ENCODE measurements at places on chromosomes 1 and 21.

GRCh38 chr1:69814926-69815325 lies 247.2 kb downstream of the LRRC7 start:
- DNase-seq, result no peak

GRCh38 chr1:22457345-22457744 lies 5.7 kb downstream of the ZBTB40 start:
- DNase-seq, result no peak

- DNase-seq, result no peak
Measured at GRCh38 chr1:51600529-51600928, 16.4 kb upstream of the OSBPL9 start.

GRCh38 chr1:200373811-200374231 lies 36.0 kb downstream of the ZNF281 start:
- no peak for DNase-seq

DNA sequence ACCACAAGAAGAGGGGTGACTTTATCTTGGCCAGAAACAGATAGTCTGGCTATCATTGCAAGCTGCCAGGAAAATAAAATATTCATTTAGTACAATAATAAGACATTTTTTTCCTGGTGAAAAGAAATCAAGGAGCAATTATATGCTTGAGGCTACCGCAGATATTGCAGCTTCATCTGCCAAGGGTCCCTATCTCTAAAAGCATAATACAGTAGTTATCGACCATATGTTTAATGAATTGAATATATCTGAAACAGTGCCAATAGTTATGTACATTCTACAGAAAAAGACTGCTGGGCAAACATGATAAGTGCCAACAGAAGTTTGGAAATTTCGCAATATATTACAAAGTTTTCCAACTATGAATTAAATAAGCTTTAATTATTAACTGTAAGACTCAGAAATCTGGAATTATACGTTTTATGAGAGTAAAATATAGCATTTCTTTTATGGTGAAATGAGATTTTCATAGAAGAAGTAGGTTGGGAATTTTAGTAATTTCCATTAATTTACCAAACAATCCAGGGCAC lies 561.1 kb upstream of the ZP4 start:
- DNase-seq, result no peak

- no peak for DNase-seq
Measured at GRCh38 chr1:67604778-67605177, 80.2 kb upstream of the GADD45A start.

GRCh38 chr1:200128944-200129879 lies 101.7 kb downstream of the NR5A2 start:
- no peak for DNase-seq

DNA sequence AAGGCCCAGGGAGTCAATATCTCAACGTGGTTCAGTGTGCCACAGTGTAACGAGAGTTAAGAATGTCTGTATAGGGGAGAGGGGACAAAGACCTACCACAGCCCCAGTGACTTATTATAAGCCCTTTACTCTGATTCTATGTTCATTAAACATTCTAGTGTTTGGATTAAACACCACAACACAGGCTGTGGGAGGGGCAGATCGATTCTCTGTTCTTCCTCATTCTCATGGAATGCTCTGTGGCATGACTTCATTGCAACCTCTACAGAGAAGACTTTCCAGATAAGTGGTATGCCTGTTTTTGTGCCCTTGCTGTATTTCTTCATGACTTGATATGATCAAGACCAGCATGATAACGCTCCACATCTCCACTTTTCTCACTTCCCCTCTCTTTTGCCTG lies 39.0 kb upstream of the CD5L start:
- DNase-seq, result no peak

GRCh38 chr1:32904797-32905196 lies 3.6 kb upstream of the TMEM54 start:
- no peak for DNase-seq

DNA sequence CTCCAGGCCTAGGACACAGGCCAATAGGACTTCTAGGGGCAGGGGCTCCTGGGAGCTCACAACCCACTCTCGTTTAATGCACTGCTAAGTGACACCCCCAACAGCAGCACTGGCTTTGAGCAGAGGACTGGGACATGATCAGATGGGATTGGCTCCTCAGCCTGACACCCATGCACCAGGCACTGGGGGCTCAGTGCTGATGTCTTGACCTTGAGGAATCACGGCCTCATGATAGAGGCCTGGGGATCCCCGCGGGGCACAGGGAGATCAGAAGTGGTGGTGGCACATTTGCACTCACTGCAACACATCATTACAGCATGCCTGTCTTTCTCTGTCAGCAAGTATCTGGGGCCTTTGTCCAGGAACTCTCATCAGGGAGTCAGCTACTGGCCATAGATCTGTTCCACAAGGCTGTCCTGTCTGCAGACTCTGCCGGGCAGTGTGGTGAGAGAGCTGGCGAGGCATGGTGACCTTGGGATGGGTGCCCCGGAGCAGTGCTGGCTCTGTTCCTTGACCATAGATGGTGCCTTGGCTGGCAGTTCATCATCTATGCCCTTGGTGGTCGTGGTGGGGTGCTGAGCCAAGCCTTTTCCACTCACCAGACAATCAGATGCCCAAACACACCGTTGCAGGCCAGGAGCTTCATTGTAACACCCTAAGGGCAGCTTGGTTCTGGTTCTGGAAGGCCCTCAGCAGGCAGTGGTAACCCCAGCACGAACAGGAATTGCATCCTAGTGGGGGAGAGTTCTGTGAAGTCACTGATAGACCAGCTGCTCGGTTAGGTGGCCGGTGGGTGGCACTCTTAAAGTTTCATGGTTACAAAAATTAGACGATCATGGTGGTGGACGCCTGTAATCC lies 22.2 kb upstream of the PARP1 start:
- no peak for DNase-seq

GRCh38 chr1:233605205-233605604 lies 8.7 kb upstream of the KCNK1 start:
- DNase-seq, result no peak

GRCh38 chr1:94858276-94858675 lies 38.1 kb downstream of the SLC44A3 start:
- DNase-seq, result no peak

- no peak for DNase-seq
Measured at GRCh38 chr1:40628903-40629292, 36.6 kb downstream of the RIMS3 start.

GRCh38 chr1:232980355-232980978 lies 30.1 kb downstream of the NTPCR start:
- DNase-seq, result no peak

GRCh38 chr1:91499904-91500755 lies 521 bp upstream of the CDC7 start:
- no peak for DNase-seq

GRCh38 chr1:200968469-200969410 lies 54.8 kb downstream of the KIF21B start:
- no peak for DNase-seq

- DNase-seq, result no peak
Measured at GRCh38 chr1:101190441-101190840, 46.4 kb upstream of the S1PR1 start.

GRCh38 chr1:81922955-81923354 lies 122.2 kb downstream of the ADGRL2 start:
- DNase-seq, result no peak

GRCh38 chr1:37795340-37796125 lies 1.9 kb downstream of the MANEAL start:
- DNase-seq, result peak; percentile 65

GRCh38 chr1:196409586-196409985 lies 198.7 kb downstream of the KCNT2 start:
- DNase-seq, result no peak

- DNase-seq, result peak; percentile 79
Measured at GRCh38 chr1:72283307-72284083, 1.2 kb upstream of the NEGR1 start.

- DNase-seq, result no peak
Measured at GRCh38 chr1:210223226-210223904, 9.2 kb upstream of the SERTAD4 start.

DNA sequence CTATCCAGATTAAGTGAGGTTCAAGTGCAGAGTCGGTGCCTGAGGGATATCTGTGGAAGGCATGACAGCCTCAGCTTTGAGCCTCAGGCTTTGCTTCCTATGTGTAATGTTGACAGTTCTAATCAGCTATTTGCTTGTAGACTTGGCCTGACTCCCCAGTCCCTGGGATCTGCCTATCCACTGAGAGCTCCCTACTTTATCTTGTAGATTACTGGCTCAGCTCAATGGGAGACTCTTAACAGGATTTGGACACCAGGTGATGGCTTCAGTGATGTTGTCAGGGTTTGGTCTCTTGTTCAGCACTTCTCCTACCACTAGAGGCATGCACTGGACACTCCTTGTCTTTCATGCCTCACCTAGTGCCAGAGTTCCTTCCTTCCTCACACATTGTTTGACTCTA lies 126.6 kb upstream of the BEND5 start:
- DNase-seq, result no peak

GRCh38 chr1:114588196-114588689 lies 6.8 kb upstream of the BCAS2 start:
- no peak for DNase-seq

DNA sequence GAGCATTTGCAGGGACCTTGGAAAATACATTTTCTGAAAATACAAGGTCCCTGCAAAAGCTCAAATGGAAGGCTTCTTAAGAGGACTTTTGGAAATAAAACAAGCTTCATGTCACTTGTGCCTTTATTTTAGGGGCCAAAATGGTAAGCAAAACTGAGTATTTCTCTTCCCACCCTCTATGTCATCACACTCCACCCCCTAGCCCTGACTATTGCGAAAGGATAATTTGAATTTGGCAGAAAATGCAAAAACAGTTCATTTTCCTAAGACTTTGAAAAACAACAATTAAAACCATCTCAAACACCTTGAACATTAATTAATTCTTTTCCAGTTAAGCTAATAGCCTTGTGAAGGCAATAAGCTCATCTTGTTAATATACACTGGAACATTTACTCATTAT lies 201.7 kb downstream of the TM2D1 start:
- no peak for DNase-seq

GRCh38 chr1:91647061-91647460 lies 146.4 kb downstream of the CDC7 start:
- DNase-seq, result no peak

- DNase-seq, result no peak
Measured at GRCh38 chr21:38841472-38841871, 35.7 kb downstream of the ETS2 start.

DNA sequence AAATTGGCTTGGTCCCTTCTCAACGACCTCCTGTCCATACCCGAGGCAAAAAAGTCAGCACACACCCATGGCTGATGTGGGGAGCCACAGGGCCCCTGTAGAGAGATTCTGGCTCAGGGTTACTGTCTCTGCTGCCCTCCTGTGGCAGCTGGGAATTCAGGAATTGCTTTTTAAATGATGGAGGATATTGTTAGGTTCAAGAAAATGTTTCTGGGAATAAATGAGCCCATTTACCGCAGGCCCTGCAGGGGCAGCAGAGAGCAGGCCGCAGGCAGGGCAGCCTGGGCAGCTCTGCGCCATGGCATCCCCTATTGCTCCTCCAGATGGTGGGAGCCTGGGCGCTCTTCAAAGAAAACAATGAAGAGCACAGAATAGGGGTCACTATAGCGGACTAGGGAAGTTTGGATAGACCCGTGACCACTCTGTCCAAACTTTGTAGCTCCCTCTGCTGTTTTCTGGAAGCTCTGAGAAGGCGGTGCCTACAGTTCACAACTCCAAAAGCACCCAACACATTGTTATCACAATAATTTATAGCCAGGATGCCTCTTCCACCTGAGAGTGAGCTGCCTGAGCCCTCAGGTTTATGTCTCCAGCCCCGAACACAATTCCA lies 201.1 kb downstream of the BACH1 start:
- no peak for DNase-seq

GRCh38 chr1:169321539-169321938 lies 46.1 kb downstream of the NME7 start:
- DNase-seq, result no peak

DNA sequence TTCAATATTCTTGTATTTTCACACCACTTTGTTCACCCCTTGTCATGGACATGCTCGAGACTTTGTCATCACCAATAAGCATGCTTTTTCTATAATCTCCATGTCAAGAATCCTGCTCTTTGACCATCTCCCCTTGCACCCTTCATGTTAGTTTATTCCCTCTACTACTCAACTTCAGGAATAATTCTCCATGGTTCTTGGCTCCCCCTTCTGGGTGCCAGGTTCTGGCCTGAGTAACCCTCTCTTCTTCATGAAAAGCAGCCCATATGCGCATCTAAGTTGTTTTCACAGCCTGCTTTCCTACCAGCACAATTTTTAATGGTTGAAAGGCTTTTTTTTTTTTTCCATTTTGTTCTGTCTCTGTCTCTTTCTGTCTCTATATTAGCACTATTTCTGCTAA lies 160.7 kb downstream of the LEPR start:
- no peak for DNase-seq

DNA sequence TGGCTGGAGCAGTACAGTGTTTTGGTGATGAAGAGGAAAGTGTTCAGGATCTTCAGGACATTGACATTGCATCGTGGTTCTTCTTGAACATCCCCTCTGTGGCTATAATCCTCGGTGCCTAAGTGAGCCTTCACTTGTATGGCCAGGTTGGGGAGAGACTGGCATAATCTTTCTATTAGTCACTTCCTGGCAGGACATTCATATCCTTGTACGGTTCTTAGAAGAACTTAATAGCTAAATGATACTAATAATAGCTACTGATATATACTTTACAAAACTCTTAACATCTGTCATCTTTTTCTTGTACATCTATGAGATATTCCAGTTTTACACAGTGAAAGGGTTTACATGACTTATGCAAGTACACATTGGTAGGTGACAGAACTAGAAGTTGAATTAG lies 35.8 kb downstream of the CELF3 start:
- no peak for DNase-seq

- no peak for DNase-seq
Measured at GRCh38 chr1:77866296-77866695, 22.1 kb upstream of the NEXN start.

GRCh38 chr1:201376464-201377374 lies 761 bp downstream of the TNNT2 start:
- DNase-seq, result no peak

GRCh38 chr1:119702384-119702783 lies 9.3 kb upstream of the PHGDH start:
- DNase-seq, result no peak

DNA sequence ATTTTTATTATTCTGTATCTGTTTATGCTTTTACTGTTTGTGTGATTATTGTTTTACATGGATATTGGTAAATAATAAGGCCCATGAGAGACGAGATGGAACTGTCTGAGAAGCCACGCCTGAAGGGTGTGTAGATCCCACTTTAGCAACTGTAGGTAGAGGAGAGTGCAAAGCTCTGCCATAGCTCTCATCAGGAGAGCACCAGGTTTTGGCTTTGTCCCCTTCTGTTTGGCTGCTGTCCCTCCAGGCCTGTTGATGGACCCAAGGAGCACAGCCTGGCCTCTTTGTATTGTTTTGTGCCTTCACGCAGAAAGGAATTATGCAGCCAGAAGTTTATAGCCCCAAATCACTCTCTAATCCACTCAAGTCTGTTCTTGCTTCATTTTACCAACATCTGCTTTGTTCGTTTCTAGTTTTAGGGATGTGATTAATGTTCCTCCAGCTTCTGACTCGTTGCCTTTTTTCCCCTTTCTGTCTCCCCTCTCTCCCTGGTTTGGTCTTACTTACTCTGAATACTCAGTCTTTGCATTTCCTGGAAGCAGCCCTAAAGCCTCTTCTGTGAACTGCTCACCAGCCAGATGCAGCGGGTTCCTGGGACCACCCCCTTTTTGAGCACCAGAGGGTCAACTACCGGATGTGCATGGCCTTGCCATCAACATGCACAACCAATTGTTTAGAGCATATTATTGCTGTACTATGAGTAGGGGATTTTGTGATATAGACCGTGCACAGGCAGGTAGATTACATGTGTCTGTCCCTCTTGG lies 127.3 kb downstream of the HHAT start:
- DNase-seq, result no peak

Measured in ureter (tissue), 1 donor.